Small intestine (tissue), 16 donors: ENCODE measurements at places on chromosomes 7 and 10. TPM values are rescaled to one million over a fixed set of nuclear protein-coding genes. Genes with fewer than 3 reads are reported as not detected.

- peak; percentile 51 for DNase-seq
These were observed 162.1 kb downstream of the TCF7L2 start for GRCh38 chr10:113111900-113112853.

DNA sequence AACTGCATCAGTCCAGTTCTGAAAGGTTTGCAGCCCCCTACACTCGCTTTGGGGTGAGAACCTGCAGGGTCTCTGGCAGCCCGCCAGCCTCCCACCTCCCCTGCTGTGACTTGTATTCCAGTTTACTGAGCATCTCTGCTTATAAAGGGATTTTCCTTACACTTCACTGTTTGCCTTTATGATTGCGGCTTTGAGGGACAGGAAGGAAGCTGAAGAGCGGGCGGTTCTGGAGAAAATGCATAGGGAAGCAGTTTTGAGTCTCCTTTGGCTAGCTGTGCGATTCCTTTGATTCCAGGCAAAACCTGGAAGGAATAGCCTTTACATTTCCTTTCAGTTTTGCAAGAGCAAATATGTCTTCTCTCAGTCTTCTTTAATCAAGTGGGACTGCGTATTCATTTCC is 65.0 kb upstream of the TRIM8 start:
- no peak for DNase-seq

DNA sequence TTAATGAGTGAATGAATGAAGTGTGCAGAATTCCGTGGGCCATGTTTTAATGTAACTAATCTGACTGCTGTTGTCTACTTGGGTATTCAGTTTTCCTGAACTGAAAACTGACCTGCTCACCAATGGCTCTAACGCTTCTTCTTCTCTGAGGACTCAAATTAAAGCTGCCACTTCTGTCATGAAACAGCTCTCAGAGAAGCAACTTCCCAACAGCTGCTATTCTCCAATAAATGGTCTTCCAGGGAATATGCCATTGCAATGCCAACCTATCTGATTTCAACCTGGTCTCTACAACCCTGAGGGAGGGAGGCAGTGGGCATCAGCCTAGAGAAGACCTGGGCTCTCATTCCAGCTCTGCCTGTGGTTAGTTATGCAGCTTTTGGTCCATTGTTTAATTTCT is 69.4 kb downstream of the FRMD4A start:
- no peak for DNase-seq

- DNase-seq: peak; percentile 70
These were observed 24.0 kb downstream of the STK32C start for GRCh38 chr10:132283604-132284382.

- no peak for DNase-seq
These were observed 31.9 kb downstream of the LDB3 start for GRCh38 chr10:86699991-86700840.

Gene BLNK
- 26.7 TPM for polyA plus RNA-seq

Gene NACAD
- 0.54 TPM for polyA plus RNA-seq

Gene IGFBP1
- 0.27 TPM for polyA plus RNA-seq
